Activated effector memory CD4-positive, alpha-beta T cell treated with anti-CD3 and anti-CD28 coated beads, Interleukin-2, amount 50 U/mL, for 16 hours (primary cell): ENCODE measurements at places on chromosomes 2 and 18.

GRCh38 chr18:77061946-77062517 lies 70.6 kb downstream of the MBP start:
- peak; percentile 73 for DNase-seq

DNA sequence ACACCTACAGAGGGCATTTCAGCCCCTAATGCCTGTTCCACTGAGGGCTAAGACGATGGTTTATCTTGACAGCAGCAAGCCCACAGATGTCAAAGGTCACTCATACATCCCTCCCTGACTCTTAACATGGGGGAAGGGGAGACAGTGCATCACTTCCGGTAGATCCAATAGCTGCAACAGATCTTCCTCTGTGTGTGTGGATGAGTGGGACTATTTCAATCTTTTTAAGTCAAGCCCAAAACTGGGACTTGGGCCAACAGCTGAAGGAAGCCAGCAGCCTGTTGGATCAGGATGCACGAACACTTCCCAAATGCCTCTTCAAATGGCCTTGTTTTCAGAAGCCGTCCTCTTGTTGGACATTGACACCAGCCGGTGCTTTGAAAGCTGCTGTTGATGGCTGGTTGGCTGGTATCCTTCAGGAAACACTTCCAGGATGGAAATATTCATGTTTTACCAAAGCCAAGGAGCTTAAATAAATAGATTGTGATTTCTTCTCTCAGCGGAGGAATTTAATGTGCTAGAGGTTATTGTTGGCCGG lies 59.2 kb downstream of the IL1R2 start:
- DNase-seq = no peak

DNA sequence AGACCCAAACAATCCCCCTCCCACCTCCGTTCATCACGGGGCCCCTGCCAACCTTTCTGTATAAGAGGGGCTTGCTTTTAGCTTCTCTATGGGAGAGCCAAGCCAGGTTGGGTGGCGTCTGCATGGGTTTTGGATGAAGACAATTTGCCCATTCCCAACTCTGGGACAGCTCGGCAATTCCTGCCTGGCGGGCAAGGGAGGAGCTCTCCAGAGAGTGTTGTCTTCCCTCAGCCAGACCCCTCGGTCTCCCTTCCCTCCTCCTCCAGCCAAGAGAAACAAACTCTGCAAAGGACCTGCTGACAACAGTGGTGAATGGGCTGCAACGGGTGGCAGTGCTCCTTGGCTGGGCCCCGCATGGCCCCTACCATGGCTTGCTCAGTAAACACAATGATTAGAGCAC lies 267.2 kb upstream of the HDAC4 start:
- no peak for DNase-seq

GRCh38 chr2:187302116-187302515 lies 145.9 kb downstream of the CALCRL start:
- DNase-seq = no peak

DNA sequence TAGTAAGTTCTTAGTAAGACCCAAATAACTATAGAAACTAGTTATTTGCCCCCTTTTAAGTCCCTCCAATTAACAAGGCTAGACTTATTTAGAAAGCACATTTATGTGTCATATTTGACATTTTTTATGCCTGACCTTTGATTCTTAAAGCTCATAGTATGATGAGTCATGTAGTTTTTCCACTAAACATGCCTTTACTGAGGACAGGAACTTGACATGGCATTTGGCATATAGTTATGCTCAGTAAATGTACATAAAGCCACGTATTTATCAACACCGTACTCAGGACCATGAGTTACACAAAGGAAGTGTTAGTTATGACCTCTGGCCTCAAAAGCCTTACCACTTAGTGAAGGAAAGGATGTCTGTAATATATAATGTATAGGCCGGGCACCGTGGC lies 78.9 kb downstream of the GNAL start:
- no peak for DNase-seq

DNA sequence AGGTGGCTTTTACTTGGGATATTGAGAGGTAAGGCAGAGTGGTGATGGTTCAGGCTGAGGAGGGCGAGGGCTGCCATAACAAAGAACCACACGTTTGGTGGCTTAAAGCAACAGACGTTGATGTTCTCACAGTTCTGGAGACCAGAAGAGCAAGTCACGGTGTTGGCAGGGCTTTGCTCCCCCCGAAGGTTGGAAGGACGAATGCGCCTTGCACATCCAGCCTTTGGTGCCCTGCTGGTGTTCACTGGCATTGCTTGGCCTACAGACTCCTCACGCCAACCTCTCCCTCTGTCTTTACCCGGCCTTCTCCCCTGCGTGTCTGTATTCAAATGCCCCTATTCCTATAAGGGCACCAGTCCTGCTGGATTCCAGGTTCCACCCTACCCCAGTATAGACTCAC lies 125.4 kb downstream of the TPO start:
- DNase-seq = no peak

DNA sequence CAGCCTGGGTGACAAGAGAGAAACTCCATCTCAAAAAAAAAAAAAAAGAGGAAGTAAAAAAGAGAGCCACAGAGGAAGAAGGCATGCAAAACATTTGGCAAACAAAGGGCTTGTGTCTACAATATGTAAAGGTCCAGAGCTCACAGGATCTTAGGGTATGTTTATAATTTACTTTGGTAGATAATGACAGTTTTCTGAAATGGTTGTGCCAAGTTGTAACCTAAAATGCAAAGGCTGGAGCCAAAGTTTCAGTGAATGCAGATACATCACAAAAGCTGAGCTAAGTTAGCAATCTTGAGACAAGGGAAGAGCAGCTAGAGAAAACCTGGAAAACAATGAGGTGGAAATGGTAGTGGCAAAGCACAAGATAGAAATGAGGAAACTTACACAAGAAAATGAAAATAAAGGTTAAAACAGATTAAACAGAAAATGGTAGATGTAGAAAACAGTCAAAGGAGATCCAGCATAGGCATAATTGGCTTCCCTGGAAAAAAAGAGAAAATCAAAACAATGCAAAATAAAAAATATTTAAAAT lies 77.5 kb upstream of the HK2 start:
- DNase-seq = no peak

DNA sequence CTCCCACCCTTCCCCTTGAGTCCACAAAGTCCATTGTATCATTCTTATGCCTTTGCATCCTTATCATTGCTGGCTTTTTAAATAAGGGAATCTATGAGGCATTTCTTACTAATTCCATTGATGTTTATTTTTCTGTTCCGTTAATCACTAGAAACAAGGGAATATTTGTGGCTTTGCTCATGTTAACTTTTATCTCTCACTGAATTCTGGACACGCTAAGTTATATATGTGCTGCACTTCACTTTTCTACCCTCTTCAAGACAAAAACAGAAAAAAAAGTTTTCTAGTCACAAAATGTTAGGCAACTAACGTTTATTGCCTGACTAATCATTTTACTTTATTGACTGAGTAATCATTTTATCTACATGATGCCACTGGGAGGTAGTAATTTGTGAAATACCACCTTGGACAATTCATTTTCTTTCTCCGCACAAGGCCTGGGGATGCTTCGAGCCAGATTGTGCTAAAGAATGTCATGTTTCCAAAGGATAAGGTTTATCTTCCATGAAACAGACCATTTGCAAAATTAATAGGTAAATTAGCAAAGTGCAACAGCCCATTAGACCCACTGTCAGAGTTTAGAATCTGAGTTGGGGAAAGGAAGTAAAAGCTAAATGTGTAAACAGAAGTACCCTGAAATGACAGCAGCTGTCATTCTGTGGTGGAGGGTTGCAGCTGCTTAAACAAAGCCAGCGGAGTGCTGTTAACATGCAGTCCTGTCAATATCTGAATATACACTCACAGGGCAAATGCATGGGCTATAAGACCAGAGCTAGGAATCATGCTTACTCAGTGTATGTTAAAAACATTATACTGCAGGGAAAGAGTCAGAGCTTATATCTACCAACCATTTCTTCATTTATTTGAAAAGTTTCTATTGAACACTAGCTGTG lies 658.7 kb downstream of the CNTNAP5 start:
- DNase-seq = no peak
